HS-27A (cell line): ENCODE measurements at places on chromosomes 5 and 9.

DNA sequence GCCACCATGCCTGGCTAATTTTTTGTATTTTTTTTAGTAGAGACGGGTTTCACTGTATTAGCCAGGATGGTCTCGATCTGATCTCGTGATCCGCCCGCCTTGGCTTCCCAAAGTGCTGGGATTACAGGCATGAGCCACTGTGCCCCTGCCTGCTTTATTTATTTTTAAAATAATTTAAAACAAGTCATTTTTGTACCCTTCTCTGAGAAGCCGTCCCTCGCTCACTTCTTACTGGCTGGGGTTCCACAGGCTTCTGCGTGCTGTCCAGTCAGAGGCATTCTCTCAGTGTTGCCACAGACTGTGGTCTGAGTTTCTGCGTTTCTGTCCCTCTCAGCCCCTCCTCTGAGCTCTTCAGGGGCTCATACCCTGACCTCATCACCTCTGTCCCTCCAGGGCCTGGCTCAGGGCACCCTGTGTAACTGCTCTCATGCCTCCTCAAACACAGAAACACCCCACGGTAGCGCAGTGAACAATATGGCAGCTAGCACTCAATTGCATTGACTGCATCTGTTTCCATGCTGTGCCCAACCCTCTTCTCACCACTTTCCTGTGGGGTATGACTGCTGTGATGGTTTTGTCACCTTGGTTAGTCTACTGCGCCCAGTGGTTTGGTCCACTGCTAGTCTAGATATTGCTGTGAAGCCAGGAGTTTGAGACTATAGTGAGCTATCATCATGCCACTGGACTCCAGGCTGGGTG is 44.3 kb upstream of the SH3PXD2B start:
- DNase-seq, result no peak

- no peak for DNase-seq
Observed at GRCh38 chr5:73336366-73336765, 112.2 kb downstream of the FOXD1 start.

DNA sequence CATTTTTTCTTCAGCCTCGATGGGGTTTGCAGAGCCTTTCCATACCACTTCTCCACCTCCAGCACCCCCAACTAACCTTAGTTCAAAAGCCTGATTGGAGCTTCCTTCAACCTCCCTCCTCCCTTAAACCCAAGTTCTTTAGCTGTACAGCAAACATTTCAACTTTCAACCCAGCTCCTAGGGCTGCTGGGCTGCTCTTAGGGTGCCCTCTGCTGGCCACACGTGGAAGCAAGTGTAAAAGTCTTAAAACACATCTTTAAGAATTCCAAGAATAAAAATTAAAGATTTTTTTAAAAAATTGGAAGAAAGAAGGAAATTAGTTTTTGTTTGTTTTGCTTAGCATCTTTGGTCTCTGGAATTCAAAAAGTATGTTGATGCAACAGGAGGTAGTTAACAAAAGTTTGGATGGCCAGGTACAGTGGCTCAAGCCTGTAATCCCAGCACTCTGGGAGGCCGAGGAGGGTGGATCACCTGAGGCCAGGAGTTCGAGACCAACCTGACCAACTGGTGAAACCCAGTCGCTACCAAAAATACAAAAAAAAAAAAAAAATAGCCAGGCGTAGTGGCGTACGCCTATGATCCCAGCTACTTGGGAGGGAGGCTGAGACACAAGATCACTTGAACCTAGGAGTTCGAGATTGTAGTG is 15.5 kb upstream of the HSD17B3 start:
- no peak for DNase-seq

DNA sequence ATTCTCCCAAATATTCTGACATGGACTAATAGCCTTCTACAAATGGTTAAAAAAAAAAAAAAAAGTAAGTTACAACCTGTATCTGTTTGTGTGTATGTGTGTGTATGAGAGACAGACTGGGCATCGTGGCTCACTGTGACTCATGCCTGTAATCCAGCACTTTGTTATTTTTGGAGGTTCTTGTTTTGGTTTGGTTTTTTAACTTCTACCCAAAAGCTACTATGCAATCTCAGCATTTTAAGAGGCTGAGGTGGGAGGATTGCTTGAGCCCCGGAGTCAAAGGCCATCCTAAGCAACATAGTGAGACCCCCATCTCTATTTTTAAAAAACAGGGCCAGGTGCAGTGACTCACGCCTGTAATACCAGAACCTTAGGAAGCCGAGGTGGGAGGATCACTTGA is 17.6 kb upstream of the HAVCR1 start:
- DNase-seq, result no peak

GRCh38 chr5:59921816-59922215 is 28.3 kb upstream of the PDE4D start:
- no peak for DNase-seq

GRCh38 chr9:136697146-136697820 is 10.0 kb upstream of the AGPAT2 start:
- no peak for DNase-seq
